Kidney glomerular epithelial cell (primary cell): ENCODE measurements at places on chromosomes 2 and 18.

- no peak for DNase-seq
Measured at GRCh38 chr2:74227646-74228045, 29.2 kb downstream of the MTHFD2 start.

DNA sequence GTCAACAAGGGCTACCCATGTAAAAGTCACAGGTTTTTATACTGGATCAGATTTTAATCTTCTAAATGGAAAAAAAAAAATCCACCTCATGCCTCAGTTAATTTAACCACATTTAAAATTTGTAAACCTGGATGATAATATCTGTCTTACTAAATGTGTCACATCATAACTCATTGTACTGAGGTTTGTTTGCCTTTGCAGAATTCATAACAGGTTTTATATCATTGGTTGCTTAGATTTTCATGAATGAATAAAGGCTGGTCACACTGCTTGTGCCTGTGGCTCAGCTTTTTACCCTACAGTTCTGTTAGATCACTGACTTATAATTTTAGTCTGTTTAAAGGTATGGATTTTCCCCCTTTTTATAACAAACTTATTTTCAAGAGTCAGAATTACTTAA is 48.9 kb downstream of the PSMD14 start:
- no peak for DNase-seq

DNA sequence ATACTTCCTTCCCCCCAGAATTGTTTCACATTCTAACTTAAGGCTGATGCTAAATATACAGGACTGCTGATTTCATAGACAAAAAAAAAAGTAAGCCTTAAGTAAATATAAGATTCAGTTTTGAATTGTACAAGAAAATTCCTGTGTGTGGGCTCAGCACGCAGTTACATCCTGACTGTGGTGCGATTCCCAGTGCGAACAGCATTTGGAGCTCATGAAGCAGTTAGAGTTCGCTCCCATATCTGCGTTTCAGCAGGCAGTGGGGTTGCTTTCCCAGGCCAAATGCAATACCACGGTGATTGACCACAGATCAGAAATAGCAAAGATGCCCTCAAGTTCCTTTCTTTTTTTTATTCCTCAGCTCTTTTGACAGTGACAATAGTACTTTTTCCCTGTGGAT is 75.6 kb downstream of the SATB2 start:
- no peak for DNase-seq

DNA sequence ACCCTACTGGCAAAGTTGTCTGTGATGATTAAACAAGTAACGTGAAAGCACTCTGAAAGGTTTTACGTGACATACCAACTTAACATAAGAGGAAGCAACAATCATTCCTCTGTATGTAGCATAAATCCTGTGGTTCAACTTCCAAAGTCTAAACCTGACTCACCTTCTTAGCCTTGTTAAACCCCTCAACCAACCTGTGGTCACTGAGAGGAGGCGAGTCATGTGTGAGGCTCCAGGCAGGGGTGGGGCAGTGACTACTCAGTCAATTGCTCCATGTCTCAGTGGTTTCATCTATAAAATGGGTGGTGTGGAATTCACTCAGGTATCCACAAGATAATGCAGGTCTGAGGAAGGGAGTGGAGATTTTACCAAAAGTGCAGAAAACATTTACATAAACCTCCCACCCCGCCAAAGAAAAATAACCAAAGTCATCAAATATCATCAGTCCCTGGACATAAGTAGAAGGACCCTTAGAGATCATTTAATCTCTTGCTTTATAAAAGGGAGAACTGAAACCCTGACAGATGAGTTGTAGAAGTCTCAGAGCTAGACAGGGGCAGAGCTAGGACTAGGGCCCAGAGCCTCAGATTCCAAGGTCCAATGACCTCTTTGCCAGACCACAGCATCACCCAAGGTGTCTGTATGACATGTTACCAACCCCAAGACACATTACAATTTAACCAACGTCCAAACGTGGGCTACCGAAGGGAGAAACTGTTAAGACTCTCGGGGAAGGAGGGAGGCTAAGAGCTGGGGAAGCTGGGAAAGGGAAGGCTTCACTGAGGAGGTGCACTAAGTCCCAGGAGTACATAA is 3.7 kb upstream of the PCBP1 start:
- peak; percentile 47 for DNase-seq

DNA sequence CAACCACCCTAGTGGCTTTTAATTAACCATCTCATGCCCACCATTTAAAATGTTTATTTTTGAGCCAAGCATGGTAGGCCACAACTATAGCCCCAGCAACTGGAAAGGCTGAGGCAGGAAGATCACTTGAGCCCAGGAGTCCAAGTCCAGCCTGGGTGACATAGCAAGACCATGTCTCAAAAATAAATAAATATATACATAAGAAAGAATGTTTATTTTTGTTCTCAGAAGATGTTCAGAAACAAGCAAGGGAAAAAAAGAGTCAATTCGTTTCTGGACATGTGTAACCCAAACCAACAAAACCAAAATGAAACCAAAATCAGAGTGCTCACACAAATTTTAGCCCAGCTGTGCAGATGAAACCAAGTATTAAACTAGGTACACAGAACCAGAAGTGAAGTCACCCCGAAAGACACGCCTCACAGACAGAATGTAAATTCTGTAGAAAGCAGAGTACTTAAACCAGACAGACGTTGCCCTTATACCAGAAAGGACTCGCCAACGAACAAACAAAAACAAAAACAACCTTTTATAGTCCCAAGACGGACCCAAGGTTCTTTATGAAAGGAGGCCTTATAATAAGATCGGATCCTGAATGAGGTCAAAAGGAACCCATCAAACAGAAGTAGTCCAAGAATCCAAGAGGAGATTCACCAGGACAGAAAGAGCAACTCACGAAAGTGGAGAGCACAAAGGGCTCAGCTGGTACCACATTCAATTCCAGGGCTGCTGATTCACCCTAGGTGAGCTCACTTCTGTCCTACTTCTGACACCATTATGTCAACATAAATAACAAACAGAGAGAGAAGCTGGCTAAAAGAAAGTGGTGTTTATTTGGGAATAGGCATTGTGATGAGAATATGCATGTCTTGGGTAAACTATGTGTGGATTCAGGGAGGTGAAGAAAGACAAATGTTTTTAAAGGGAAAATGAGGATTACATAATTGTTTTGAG is 31.8 kb upstream of the MTCL1 start:
- no peak for DNase-seq

DNA sequence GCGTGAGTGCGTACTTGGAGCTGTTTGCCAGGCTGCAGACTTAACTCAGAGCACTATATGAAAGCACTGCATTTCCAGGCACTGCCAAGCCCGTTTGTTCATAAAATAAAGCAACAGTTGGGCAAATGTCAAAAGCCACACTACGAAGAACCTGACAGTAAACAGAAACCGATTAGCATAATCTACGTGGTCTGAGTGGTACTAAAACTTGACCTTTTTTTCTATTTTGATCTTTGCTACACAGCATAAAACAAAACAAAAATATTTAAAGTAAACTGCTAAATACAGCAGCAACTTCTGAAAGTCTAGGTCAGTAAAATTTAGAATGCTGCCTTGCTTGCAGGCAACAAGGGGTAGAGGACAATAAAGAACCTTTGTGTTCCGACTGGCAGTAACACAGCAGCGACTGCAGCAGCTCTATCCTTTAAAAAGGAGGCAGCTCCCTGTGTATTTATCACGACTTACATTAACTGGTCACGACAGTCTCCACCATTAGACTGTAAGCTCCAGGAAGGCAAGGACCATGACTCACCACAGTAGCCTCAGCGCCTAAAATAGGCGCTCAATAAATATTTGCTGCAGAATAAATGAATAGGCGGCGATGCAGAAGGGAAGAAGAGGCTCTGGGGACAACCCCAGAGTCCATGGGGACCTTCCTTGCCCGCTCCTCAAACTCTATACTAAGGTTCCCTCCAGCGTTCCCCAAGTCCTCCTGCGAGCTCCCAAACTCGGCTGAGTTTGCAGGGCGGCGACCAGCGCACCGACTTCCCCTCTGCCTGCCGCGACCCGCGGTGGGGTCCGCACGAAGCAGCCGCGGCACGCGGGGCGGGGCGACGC is 902 bp downstream of the SS18 start:
- peak; percentile 44 for DNase-seq
